ENCODE measurements at places on chromosomes 7 and 10.
A peak's percentile ranks its signal among the peaks of the same experiment; 100 is the strongest.

- DNase-seq, result no peak
These were observed 229.0 kb downstream of the BICC1 start for GRCh38 chr10:58741673-58742072.

DNA sequence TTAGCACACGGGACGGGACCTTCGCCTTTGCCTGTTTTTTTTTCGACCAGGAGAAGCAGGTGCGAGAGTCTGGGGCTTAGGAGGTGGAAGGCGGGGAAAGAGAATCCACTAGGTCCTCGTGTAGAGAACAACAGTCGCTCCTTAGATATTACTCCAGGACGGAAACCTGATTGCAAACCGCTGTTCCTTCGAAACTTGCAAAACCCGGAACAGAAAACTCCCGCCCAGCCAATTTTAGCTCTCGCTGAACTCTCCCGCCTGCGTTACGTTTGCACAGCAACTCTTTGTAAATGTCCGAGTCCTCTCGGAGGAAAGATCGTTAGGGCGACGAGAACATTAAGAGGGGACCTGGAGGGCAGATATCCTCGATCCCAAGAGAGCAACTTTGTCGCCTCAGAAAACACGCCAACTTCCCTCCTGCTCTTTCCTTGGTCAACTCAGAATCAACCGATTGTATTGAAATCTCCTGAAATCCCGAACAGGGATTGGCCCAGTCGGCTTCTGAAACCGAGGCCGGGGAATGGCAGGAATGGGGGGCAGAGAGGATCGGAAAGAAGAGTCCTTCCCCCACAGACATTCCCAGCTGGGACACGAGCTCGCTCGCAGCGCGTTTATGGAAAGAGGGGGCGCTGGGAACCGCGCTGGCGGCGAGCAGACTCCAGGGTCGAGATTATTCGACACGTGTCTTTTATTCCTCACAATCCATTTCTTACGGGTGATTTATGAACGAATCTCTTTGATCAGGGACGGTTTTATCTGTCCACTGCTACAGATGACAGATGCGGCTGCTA is 9.9 kb downstream of the TWIST1 start:
- peak; percentile 43 for DNase-seq

DNA sequence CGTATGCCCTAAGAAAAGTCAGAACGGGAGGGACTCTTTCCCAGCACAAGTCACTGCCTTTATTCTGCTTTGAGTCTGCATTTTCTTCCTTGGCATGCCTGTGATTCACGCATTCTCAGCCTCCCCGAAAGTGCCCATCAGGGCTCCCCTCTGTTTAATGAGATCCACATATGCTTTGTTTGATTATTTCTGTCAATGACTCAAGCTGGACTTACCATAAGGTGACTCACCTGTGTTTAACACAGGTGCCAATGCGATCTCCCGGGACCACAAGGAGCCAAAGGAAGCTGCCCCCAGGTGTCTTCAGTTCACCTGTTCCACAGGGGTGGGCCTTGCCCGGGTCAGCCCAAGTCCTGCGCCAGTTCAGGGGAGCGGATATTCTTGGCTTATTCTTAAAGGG is 386.0 kb upstream of the SHH start:
- DNase-seq, result no peak

- peak; percentile 10 for DNase-seq
These were observed 45.5 kb upstream of the BET1 start for GRCh38 chr7:94049615-94050014.

DNA sequence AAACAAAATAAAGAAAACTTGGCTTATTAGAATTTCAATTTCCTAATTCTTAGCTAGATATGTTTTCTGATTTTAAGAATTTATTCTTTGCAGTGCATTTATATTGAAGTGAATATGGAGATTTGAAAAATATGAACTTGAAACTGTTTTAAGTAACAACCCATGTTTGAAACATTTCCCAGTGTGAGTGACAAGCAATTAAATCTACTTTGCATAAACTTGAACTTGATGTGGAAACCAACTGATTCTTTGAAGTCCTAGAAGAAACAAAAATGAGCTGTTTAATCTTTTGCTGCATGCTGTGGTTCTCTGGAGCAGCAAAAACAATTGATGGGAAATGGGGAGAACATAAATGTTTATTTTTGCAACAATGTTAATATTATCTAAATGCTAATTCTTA is 430.2 kb downstream of the ARL4A start:
- DNase-seq, result no peak

GRCh38 chr10:43921478-43921877 is 272.8 kb upstream of the ZNF32 start:
- DNase-seq, result no peak

- DNase-seq, result no peak
These were observed 17.5 kb upstream of the TMEM248 start for GRCh38 chr7:66903360-66904062.

DNA sequence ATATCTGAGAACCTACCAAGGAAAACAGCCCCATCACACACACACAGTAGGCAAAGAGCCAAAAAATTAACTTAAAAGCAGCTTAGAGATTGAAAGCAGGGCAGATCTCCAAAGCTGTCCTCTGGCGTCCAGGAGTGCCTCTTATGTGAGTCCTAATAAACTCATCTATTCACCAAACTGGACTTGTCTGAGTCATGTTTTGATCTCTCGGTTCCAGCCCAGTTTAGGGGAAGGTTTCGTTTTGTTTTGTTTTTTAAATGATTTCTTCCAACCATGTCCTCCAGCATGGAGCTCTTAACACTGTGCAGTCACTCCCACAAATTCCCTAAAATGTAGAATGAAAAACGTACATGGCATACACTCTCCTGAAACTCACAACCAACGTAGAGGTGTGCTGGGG is 6.7 kb upstream of the PRSS37 start:
- DNase-seq, result no peak

DNA sequence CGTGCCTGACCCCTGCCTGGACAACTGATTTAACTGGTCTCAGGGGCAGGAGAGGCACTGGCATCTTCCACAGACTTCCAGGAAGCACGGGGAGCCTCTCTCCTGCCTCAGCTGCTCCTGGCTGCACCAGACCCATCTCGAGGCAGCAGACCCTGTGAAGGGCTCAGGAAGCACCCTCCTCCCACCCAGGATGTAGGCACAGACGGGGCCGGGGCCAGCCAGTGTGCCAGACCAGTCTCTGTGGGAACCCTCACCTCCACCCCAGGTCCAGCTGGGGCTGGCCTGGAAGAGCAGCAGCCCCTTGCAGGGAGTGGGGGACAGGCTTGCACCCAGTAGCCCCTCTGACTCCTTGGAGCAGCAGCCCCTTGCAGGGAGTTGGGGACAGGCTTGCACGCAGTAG is 56.3 kb downstream of the RASGEF1A start:
- no peak for DNase-seq

Data from RPMI8226 (cell line).